ENCODE measurements at places on chromosomes 11 and 22.

DNA sequence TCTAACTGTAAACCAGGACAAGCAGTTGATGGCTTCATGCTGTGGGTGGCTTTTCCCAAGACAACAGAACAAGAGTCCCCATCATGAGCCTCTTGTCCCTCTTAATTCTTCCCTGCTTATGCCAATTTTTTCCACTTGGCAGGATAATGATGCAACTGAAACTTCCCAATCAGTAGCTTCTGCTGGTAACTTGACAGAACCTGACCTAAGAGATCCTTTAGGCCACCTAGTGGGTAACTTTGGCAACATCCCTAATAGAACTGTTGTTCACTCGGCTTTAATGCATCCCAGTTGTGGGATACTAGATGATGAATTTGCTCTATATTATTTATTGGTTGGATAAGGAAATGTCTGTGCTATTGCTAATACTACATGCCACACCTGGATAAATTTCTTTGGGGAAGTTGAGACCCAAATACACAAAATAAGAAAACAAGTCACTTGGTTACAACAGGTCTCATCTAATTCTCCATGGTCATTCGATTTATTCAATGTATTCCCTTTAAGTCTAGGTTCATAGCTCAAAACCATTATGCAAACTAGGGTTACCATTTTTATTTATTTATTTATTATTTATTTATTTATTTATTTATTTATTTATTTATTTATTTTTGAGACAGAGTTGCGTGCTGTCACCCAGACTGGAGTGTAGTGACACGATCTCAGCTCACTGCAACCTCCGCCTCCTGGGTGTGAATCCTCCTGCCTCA lies 41.4 kb upstream of the NFAM1 start:
- DNase-seq = peak; percentile 40

GRCh38 chr22:29313576-29314466 lies 1.7 kb downstream of the RASL10A start:
- DNase-seq = no peak

DNA sequence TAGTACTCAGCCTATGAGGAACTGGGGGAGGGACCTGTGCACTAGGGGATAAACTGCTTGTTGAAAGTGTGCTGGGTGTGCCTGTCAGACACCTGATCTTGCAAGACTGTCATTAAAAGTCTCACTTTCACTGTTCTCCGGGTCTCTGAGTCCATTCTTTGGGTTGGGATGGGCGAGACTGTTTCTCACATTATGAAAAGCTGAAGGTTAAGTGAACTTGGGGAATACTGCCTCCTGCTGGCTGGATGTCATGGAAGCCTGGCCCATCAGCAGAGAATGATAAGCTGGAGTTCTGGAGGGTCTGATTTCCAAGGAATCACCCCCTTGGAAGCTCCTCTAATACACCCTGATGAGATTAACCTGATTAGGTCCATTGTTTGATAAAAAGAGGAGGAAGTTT lies 9.0 kb upstream of the VPREB1 start:
- peak; percentile 47 for DNase-seq

DNA sequence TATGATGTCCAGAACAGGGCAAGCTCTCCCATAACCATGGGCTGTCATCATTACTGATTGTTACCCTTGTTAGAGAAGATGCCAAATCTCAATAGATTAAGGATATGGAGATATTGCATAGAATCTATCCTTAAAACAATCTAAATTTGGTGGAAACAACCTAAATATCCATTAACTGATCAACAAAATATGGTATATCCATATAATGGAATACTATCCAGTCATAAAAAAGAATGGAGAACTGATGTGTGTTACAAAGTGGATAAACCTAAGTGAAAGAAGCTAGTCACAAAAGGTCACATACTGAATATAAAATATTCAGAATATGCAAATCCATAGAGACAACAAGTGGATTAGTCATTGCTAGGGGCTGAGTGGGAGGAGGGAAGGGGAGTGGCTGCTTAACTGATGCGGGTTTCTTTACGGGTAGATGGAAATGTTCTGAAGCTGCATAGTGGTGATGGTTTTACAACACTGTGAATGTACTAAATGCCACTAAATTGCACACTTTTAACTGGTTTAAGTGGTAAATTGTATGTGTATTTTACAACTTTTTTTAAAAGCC lies 36.1 kb upstream of the SMCO4 start:
- no peak for DNase-seq

DNA sequence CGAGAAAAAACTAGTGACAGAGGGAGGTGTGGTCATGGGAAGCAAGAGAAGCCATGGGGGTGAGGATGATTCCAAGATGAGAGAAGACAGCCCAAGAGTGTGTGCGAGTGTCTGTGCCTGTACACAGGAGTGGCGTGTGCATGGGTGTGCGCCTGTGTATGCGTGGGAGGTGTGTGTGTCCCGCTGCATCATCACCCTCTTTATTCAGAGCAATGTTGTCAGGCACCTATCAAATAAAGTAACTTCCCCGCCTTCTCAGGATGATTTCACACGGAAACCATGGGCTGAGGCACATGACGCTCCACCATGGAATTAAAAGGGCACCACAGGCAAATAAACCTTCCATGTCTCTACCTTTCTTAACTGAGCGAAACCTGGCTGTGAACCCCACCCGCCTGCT lies 24.6 kb downstream of the MS4A10 start:
- no peak for DNase-seq

DNA sequence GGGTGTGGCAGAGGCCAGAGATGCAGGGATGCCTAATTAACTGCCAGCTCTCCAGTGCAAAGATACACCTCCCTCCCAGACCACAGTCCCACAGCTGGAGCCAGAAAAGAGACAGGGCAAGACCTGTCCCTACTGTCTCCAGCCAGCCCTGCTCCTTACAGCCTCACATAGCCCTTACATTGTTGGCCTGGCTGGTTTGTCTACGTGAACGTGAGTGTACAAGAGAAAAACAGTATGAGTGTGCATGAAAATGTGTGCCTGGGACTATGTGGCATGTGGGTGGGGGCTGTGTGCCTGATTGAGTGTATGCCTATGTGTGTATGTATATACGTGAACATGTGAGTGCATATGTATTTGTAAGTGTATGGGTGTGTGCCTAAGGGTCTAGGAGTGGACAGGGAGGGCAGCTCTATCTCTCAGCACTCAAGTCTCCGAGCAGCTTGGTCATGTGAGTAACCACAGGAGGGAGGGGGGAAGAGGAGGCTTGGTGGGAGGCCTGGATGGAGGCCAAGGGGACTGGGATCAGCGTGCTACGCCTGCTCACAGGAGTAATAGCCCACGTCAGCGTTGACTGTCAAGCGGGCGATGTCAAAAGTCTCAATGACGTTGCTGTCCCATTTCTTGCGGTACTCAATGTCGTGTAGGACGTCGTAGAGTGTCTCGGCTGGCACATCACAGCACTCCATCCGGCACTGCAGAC lies 6.6 kb upstream of the ARAP1 start:
- no peak for DNase-seq
